ENCODE measurements at places on chromosomes 16 and 17.

DNA sequence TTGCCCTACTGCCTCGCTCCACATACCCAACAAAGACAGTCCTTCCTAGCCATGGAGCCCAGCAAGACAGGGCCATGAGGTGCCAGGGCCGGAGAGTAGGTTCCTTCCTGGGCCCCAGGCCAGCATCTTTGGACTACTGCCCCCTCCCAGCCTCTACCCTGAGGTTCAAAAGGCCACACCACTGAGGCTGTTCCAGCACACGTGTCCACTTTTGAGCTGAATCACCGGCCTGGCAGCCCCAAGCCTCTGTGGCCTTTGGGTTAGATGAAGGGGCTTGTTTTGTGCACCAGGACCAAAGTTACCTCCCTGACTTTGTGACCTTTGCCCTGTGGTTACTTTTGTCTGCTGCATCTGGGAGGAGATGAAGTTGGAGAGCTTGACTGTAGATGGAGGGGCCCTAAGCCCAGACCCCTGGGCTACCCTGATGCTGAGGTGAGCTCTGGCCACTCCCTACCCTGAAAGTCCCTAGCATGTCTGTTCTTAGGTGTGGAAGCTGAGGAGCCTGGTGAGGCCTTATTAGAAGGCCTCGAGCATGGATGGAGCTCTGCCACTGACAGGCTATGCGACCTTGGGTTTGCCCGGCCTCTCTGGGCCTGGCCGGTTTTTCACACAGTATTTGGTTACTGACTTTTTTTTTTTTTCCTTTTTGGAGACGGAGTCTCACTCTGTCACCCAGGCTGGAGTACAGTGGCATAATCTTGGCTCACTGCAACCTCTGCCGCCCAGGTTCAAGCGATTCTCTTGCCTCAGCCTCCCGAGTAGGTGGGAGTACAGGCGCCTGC is 12.0 kb downstream of the SEZ6 start:
- DNase-seq, result no peak

DNA sequence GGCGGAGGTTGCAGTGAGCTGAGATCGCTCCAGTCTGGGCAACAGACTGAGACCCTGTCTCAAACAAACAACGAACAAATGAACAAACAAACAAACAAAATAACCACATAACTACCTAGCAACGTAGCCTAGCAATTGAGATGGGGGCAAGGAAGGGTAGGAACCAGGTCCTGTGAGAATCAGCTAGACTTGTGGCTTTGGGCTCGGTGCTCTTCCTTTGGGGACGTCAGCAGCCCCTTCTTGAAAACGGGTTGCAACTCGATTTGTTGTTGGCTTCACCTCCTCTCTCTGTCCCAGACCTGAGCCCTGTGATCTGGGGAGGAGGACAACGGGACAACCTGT is 72.2 kb downstream of the ABCC1 start:
- no peak for DNase-seq

GRCh38 chr17:73187203-73187769 is 5.6 kb upstream of the COG1 start:
- DNase-seq, result no peak

DNA sequence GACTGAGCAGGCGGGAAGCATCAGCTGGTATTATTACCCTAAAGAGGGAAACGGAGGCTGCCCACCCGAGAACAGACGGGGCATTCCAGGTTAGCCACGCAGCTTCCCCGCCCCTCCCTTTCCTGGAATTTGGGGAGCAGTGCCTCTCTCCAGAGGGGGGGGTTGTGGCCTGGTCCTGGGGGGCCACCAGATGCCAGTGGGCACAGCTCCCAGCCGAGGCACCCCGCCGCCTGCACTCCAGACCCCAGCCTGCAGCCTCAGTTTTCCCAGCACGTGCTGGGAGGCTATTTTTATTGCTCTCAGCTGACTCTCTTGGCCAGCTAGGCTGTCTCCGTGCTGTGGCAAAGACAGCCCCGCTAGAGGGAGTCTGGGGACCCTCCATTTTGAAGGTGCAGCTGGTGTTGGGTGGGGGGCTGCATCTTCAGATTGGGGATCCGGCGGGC is 62.7 kb upstream of the GSE1 start:
- no peak for DNase-seq

- peak; percentile 94 for DNase-seq
Measured at GRCh38 chr17:35022536-35023063, 40.9 kb downstream of the RFFL start.

DNA sequence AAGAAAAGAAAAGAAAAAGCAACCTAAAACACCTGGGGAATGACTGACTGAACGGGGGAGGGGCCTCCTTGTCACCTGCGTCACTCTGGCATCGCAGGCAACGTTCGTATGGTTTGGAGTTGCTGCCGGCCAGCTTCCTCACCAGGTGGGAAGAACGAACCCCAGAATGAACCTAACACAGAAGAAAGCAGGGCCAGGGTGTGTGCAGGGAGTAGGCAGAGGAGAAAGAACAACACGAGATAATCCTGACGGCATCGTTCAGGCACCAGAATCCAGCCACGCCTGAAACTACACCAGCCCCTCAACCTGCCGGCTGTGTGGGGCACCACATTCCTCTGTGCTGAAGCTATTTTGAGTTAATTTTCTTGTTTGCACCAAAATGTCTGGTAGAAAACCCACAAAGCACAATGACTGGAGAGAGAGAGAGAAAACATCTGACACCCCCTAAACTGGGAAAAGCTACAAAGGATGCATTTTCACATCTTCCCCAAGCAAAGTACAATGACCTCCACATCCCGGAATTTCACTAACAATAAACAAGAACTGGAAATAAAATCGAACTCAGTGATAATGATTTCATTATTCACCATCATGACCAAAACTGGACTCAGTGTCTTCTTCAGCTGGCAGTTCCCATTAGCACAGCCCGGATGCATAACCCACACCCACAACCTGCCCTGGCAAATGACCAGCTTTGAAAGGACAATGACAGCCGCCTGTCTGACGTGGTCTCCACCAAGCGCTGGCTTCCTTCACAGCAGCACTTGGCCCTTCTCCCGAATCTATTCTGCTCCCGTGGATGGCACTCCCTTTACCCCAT is 23.6 kb downstream of the RAB40B start:
- no peak for DNase-seq

GRCh38 chr17:3029213-3029913 is 34.0 kb downstream of the OR1D5 start:
- peak; percentile 68 for DNase-seq

GRCh38 chr17:4160294-4160859 is 17.4 kb downstream of the CYB5D2 start:
- no peak for DNase-seq

- DNase-seq, result no peak
Measured at GRCh38 chr17:76199469-76199868, 40.8 kb downstream of the RNF157 start.

DNA sequence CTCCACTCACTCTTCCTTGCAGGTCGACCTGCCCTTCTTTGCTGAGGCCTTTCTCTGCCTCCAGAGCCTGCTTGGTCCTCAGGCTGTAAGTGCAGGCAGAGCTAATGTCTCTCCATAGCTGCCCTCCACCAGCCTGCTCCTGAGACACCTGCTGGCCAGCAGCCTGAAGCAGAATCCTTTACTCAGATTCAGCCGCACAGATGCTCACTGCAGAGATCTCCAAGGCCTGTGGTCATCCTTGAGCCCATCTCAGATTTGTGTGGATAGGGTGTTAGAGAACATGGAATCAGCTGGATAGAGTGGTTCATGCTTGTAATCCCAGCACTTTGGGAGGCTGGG is 11.5 kb downstream of the DEXI start:
- DNase-seq, result no peak

GRCh38 chr17:33366960-33367359 is 73.9 kb upstream of the ASIC2 start:
- no peak for DNase-seq

- DNase-seq, result peak; percentile 87
Measured at GRCh38 chr16:69132424-69133252, at the start of the genes CHTF8 and UTP4. TSS of gene CHTF8 (minus strand) at chr16:69132588. CDS start at chr16:69121458, 11,130 bp downstream. TSS of gene UTP4 (plus strand) at chr16:69132649. CDS start at chr16:69133460, 811 bp downstream.

DNA sequence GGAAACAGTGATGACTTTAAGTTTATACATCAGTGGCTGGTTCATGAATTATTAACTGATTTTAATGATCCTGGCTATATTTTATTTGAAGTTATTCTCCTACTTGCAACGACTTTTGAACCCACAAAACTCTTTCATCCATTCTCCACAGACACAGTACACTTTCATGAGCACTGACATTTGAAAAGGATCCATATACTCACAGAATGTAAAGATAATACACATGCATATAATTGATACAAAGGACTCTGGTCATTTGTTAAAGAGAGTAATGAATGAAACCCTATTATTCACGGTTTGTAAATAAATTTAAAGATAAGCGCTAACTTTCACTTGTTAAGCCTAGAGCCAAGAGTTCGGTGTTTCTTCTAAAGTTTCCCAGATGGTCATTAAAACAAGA is 3.3 kb downstream of the TOX3 start:
- no peak for DNase-seq

DNA sequence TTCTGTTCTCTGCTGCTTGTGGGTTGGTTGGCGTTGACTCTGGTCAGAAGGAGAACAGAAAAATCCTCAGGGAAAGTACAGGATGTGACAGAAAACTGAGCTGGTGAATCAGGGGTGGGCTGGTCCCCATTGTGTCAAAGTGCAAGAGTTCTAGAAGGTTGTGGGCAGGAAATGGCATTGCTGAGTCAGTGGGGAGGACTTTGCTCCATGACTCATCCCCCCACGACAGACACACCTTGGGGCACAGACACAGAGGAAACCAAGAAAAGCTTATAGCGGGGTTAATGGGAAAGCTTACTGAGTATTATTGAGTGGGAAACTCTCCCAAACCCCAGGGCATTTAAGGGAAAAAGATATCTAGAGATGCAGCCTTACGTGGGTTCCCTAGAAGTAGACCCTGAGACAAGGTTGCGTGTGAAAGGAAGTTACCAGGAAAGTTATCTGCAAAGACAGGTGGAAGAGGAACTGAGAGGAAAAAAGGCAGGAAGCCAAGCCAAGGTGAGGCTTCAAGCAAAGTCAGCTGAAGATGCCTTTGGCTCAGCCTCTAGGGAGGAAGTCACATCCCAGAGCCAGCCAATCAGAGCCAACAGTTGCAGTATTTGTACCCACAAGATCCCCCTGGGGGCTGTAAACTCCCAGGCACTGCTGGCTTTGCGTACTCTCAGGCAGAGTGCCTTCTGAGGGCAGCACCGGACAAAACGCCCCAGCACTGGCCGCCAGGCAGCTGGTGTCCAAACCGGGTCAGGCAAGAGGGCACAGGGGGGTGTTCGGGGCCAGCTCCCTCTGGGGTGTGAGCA is 86.4 kb downstream of the FOXL1 start:
- no peak for DNase-seq

DNA sequence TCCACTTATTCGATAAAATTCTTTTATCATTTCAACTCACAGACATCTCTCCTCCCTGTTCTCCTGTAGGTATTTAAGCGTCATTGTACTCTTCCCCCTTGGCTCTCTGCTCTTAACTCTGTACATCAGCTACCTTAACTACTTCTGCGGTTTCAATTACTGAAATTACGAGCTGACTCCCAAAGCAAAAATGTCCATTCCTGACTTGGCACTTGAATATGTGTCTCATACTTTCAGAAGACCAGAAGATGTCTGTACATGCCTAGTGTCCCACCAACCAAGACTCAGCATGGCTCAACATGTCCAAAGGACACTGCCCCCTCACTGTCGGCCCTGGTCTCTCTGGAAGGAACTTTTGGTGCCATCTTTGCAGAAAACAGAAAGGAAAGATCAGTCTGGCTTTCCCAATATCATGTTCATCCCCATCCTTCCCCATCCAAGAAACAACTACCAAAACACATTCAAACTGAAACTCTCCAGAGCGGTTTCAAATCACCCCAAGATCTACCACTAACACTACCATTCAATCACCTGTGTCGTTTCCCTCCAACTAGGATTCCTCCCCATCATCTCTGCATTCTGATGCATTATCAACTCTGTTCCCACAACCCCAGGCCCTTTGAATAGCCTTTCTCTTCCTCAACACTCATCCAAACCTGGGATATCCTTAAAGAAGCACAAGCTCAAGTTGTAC is 74.9 kb downstream of the ZFHX3 start:
- no peak for DNase-seq

DNA sequence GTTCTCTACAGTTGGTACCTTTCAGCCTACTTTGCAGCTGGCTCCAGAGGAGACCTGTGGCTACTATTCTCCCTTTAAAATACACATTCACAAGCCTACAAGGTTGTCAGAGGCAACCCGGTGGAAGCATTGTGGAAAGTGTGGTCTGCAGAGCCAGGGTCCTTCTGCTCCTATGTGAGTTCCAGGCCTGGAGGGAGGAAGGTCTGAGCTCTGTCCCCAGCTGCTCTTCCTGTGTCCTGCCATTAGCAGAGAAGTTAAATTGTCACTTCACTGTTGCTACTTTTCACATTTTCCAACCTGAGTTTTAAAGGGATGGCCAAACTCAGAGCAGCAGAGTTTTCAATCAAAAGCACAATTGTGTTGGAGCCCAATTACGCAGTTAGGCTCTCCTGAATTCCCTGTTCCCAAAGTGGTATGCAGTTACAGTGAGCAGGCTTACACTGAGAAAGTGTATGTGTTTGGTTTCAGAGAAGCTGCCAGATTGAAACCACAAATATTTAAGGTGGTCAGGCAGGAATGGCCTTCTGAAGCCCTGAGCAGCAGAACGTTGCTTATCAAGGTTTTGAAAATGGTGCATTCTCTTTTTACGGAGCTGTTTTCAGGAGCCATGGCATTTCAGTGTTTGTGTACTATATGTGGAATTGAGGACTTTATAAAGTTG is 25.0 kb downstream of the MAP3K3 start:
- DNase-seq, result no peak

DNA sequence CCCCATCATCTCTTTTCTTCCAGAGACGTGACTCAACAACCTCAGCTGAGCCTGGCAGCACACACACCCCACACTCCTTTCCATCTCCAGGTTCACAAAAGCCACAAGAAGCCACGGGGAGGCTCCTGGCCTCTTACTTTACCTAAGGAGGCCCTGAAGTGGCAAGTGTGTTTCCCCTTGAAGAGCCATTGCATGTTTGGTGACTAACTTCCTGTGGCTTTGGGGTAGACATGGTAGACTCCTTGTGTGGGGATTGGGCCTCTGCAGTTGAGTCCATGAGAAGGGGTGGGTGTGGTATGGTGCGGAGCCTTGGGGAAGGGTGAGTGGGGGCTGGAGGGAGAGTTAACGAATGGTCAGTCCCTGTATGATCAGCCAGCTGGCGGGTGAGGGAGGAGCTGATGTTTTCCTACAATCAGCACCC is 24.2 kb downstream of the SAP30BP start:
- no peak for DNase-seq
